Activated T-cell treated with anti-CD3 and anti-CD28 coated beads, Interleukin-2, amount 50 U/mL, for 24 hours (primary cell): ENCODE measurements at places on chromosomes 13 and 19.

DNA sequence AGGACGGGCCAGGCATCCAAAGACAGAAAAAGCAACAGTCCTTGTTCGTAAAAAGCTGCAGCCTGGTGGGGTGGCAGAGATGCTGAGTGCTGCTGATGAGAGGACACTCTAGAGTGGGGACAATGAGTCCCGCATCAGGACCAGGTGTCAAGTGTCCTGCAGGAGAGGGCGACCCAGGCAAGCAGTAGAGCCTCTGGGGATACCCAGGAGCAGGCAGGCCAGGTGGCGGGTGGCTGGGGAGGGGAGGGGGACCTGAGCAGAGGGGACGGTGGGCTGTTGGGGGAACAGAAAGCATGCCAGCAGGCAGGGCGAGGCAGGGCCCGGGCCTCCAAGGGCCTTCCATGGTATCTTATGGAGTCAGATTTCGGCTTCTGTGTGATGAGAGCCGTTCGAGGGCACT lies 35.8 kb downstream of the GGACT start:
- DNase-seq: no peak

DNA sequence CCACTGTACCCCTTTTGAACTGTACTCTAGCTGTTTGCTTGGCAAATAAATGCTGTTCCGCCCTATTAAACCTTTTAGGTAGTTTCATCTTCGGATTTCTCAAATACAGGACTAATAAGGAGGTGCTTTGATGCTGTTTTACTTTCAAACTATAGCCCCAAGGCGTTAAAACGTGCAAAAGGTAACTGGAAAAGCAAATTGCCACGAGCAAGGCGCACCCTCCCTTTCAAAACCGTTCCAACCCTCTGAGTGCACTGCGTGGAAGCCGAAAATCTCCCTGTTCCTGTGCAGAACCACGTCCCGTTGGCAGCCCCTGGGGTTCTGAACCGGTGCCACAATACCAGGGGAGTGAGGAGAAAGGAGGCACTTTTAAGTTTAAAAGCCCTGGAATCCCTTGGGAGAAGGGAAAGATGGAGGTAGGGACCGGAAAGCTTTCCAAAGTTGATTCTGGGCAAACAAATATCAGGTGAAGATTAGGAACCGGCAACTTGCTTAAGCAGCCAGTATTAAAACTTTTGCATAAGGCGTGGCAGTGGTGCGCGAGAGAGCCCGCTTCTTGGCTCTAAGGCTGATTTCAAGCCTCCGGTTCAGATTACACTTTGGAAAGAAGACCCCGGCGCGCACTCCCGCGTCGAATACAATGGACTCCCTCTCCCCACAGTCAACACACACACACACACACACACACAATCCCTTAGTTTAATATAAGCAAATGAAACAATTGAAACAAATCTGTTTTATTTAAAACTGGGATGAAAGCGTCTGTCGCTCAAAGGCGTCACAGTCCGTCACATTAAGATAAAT lies 9.5 kb downstream of the POU4F1 start:
- DNase-seq: no peak

DNA sequence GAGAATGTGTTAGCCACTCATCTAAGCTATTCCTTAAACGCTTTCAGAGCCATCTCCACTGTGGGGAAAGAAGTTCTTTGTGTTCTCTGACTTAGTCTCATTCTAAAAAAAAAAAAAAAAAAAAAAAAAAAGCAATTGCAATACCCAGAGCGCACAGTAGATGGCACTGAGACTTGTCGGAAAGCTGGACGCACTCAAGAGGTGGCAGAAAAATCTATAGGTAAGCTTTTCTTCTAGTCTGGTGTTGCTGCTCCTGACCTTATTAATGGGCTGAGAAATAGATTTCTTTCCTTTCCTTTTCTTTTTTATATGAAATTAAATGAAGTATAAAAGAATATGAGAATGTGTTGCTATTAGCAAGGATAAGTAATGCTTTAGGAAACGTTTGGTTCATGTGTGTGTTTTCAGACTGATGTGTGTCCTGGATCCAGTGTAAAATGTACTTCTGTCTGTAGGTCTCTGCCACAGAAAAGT lies 4.7 kb upstream of the GJB2 start:
- no peak for DNase-seq

- no peak for DNase-seq
These were observed 41.2 kb downstream of the RUBCNL start for GRCh38 chr13:46345866-46346265.

DNA sequence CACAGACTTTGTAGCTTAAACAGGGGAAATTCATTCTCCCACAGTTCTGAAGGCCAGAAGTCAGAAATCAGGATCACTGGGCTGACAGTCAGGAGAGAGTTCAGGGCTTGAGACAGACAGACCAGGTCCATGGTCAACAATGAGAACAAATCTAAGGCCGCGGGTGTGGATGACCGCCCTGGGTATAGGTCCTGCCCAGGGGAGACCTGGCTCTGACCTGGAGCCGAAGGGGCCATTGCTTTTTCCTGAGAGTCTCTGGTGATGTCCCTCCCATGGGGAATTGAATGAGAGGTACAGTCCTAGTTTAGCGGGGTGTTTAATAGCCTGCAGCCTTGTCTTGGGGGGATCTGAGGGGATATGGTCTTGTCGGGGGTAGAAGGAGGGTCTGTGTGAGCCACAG lies 25.2 kb upstream of the FBL start:
- no peak for DNase-seq

GRCh38 chr19:45443462-45444317 lies 20.0 kb upstream of the ERCC1 start:
- peak; percentile 74 for DNase-seq

DNA sequence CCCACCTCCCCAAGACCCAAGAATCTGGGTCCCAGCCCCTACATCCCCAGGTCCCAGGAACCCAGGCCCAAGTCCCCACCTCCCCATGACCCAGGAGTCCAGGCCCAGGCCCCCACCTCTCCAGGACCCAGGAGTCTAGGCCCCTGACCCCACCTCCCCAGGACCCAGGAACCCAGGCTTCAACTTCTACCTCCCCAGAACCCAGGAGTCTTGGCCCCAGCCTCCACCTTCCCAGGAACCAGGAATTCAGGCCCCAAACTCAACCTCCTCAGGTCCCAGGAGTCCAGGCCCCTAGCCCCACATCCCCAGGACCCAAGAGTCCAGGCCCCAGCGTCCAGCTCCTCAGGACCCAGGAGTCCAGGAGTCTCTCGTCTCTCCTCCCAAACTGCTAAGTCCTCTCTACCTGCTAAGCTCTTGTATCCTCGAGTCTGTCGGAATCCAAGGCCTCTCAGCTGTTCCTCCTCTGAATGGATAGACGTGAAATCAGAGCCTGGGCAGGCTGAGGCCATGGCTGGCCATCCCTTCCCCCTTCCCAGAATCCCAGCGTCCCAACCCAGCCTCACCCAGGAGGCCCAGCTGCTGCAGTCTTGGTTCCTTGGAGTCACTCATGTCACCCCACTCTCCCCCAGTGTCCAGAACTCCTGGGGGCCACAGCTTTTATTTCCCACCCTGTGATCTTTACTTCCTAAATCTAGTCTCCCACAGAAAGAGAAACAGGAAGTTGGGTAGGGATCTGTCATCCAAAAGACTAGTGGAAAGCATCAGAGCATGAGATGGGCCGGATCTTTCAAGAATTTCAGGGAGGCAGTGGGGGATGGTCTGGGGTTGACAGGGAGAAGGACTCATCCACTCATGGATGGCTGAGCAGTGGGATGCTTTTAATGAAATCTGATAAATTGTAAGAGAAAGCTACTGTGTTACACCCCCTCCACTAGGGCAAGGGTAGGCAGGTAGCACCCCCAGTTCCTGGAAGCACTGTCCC lies at the start of gene CD209:
Gene CD209, minus strand, starts transcription at position 632 of the 982 bp plus-strand sequence. Its CDS starts 23 bp downstream, at position 609.
- DNase-seq: peak; percentile 28

- no peak for DNase-seq
These were observed 42.6 kb downstream of the EPS15L1 start for GRCh38 chr19:16429066-16429758.

GRCh38 chr19:10044390-10044789 lies 31.1 kb downstream of the RDH8 start:
- no peak for DNase-seq

GRCh38 chr13:30128095-30128494 lies 179.3 kb downstream of the KATNAL1 start:
- no peak for DNase-seq
